ENCODE measurements at places on chromosomes 5 and 9.

- no peak for DNase-seq
These were observed 31.2 kb downstream of the SEMA4D start for GRCh38 chr9:89466451-89467277.

- DNase-seq: no peak
These were observed 22.4 kb upstream of the FCN2 start for GRCh38 chr9:134858051-134858841.

DNA sequence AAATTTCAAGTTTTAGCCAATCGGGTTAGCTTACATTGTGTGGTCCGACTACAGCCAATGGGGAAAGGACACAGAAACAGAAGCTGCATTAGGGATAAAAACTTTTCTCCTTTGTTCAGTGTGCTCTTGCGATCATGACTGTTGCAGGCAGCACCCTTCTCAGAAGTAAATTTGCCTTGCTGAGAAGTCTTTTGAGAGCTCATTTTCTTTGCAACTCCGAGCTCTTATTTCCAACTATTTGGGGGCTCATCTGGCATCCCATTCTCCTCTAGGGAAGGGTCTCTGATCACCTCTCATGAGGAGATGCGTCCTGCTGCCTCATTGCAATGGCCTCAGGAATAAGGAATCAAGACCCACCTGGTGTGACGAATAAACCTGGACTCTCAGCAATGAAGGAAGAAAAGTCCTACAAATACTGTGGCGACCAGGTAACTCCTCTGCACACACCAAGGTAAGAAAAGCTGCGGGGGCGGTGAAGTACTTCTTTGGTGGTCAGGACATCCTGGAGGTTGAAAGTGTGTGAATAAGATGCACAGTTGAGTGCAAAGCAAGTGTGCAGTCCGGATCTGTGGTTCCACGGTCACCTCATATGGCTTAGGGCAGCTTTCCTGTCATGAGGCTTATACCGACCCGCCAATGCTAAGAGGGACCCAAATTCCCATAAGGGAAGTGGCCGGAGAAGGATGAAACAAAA is 20.4 kb downstream of the CNOT8 start:
- no peak for DNase-seq

- no peak for DNase-seq
These were observed 76.3 kb downstream of the ZNF608 start for GRCh38 chr5:124669956-124670721.

DNA sequence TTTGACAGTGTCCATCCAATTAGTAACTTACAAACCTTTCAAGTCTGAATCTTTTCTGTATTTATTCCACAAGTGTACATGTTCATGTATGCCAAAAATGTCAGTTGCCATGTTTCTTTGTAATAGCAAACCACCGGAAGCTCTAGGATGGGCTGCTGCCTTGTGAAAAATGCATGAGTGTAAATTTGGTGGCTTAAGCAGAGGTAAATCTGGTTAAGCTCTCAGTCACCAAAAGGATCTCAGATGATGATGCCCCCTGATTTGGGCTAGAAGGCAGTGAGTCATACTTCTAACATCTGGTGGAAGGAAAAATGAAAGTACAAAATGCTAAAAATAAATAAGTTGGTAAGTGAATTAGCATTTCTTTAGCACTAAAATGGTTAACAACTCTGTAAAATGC is 567.5 kb downstream of the ELAVL2 start:
- no peak for DNase-seq

- peak; percentile 86 for DNase-seq
These were observed 131.4 kb upstream of the LHFPL2 start for GRCh38 chr5:78779771-78780616.

- DNase-seq: no peak
These were observed 9.4 kb upstream of the CD180 start for GRCh38 chr5:67205981-67206380.

DNA sequence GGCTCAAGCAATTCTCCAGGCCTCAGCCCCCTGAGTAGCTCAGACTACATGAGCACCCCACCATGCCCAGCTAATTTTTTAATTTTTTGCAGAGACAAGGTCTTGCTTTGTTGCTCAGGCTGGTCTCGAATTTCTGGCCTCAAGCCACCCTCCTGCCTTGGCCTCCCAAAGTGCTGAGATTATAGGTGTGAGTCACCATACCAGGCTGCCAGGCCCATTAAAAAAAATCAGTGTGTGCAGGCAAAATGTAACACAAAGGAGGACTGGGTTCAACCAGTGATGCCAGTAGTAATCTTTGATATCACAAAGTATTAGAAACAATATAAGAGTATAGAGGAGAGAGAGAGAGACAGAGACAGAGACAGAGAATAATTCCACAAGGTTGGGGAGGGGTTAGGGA is 322.7 kb downstream of the MSX2 start:
- no peak for DNase-seq

DNA sequence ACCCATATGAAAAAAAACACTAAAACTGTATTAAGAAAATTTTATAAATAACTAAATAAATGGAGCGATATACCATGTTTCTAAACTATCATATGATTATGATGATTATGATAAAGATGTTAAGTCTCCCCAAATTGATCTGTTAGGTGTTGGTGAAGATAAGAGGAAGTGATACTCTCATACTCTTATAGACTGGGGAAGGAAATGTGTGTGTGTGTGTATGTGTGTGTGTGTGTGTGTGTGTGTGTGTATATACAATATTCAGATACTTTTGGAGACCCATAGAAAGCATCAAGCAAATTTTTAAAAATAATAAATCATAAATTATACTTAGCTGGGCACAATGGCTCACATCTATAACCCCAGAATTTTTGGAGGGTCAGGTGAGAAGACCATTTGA is 62.9 kb downstream of the TMEM232 start:
- DNase-seq: no peak

DNA sequence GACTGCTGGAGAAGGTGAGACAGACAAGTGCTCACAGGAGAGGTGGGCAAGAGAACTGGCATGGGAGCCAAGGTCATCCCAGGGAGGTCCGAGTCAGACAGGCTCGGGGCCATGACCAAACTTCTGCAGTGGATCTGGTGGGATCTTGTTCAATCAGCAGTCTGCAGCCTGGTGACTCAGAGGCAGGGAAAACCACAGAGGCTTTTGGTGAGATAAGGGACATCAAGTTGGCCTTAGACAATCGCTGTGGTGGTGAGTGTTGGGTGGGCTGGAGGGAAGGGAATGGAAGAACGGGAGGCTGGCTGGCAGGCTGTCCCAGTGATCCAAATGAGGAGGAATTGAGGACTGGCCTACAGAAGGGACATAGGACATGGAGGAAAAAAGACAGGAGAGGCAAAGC is 123.8 kb downstream of the TMEM174 start:
- DNase-seq: no peak

DNA sequence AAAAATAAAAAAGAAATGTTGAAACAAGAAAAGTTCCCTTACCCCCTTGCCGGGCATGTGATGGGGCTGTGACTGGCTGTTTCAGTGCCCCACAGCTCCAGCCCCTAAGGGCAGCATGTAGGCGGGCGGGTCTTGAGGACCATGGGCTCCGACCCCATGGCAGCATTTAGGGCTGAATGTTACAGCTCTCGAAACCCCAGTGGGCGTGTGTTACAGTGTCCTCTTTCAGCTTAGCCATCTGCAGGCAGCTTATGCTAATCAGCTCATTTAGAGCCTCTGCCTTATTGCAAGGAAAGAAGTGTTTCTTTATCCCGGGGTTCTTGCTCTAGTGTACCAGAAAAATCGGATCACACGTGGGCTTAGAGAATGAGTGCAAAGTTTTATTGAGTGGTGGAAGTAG is 497.4 kb upstream of the CYLC2 start:
- no peak for DNase-seq

DNA sequence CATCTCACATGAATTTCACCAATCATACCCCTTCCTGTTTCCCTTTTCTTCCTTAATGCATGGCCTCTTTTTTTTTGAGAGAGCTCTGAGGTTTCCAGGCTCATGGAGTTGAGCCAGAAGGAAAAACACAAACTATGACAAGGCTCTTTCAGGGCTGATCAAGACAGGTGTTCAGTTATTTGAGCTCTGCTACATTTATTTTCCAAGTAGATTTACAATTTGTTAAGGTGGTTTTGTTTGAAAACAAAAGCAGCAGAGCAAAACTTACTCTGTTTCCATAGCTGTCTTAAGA is 62.4 kb upstream of the IL7R start:
- no peak for DNase-seq

- DNase-seq: no peak
These were observed 11.8 kb downstream of the NDFIP1 start for GRCh38 chr5:142120247-142120935.

DNA sequence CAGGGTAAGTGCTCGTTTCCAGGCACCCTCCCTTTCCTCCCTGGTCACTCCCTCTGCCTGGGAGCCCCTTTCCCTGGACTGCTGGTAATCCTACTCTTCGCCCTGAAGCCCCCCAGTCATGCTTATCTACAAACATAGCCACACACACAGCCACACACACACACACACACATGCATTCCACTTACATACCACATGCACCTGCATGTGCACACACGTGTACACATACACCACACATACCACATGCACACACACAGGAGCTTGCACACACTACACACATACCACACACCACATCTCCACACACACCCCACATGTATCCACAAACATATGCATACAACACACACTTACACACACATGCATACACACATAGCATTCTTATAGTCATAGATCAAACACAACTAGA is 358.5 kb downstream of the GADD45G start:
- DNase-seq: no peak

GRCh38 chr5:134509308-134510040 is 16.0 kb upstream of the JADE2 start:
- peak; percentile 91 for DNase-seq

DNA sequence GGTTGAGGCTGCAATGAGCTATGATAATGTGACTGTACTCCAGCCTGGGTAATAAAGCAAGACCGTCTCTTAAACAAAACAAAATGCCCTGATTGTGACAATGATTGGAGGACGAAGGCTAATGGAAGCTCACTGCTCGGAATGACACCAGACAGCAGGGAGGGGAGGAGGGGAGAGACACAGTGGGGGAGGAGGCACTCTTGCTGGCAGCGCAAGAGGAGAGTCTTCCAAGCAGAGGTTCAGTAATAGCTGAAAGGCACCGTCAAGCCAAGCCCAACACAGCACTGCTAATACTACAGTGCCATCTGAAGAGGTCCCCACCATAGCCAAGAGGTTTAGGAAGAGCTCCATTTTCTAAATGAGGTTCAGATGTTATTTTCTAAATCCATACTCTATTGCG is 102.3 kb downstream of the GLDC start:
- DNase-seq: no peak

DNA sequence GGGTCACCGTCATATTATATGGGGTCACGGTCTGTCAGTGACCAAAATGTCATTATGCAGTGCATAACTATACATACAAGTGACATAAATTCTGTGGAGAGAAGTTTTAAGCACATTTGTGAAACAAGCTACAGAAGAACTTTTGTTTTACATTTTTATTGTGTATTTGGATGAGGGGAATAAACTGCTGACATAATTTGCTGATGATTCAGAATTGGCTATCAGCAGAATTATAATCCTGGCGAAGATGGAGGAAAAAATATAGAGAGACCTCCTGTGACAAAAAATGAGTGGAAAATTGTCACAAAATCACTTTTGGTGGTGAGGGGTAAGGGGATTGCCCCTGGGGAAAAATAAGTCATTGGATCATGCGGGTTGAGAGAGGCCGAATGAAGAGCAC is 116.3 kb upstream of the ANKRD55 start:
- DNase-seq: no peak

DNA sequence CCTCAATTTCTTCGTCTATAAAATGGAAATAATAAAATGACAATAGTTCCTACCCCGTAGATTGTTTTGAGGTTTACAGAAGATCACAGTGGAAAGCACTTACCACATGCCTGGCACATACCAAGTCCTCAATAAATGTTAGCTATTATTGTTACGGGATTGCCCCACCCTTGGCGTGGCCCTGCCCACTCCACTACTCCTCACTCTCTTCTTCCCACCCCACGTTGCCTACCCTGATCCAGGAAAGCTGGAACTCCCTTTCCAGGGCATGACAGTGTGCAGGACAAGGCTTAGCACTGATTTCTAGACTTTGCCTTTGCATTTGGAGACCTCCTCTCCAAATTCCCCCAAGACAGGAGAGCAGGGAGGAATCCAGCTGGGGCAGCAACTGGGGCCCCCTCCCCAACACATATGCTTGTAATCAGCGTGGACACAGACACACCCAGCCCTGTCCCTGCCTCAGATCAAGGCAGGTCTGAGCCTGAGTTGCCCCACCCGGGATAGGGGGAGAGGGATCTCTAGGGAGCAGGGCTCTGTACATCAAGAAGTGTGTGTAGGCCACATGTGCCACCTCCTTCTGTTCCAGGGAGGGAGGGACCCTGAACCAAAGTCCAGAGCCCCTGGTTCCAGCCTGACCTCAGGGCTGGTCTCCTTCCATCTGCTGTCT is 6.7 kb downstream of the SLC4A9 start:
- no peak for DNase-seq

DNA sequence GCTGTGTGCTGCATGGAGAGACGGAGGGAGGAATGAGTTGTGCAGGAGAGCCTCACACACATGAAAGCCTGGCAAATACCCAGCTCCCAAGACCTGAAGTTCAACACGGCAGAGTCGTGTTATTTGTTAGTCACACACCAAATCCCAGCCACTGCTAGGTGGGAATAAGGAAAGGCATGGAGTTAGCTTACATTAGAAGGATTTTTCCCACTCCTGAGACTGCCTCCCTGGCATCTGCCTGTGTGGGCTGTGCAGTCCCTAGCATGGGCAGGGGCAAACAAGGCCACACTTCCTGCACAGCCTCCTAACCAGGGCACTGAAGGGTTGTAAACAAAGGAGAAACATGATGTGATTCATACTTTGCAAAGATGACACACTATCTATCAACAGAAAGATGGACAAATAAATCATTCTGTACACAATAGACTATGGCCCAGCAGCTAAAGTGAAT is 306.8 kb downstream of the SPOCK1 start:
- DNase-seq: no peak

- DNase-seq: no peak
These were observed 159.6 kb downstream of the IRX2 start for GRCh38 chr5:2591777-2592453.

- no peak for DNase-seq
These were observed 535.4 kb upstream of the PTPRD start for GRCh38 chr9:11148189-11148588.

DNA sequence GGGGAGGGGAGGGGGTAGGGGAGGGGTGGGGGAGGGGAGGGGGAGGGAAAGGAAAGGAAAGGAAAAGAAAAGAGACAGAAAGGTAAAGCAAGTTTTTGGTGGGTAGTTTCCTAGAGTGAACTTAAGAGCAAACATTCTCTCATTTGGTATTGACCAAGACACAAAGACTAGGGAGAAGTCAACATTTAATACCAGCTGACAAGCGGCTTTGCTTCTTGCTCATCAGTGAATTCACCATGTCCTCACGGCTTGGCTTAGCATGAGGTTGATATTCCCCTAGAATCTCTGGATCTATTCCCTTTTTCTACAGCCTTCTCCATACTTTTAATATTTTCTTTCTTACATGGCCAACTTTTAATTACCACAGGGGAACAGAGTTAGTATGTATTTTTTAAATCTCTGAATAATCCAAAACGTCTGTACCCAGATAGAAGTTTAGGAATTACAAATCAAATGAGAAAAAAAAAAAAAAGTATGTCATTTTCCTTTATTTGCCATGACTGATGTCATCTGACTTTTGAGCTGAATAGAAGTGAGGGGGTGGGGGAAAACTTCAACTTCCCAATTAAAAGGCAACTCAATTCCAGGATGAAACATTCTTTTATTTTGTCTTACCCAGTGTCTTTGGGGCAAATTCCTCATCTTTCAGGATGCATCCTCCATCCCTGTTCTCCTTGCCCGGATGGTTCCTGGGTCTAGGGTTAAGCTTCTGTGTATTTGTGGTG is 40.1 kb upstream of the GLIS3 start:
- DNase-seq: no peak

GRCh38 chr5:42880496-42881150 is 68.9 kb upstream of the SELENOP start:
- no peak for DNase-seq

- DNase-seq: no peak
These were observed 288.9 kb downstream of the MSX2 start for GRCh38 chr5:175013251-175013650.

Measured in SK-N-DZ (cell line).